ENCODE measurements at places on chromosomes 6 and 20. TPM values are rescaled to one million over a fixed set of nuclear protein-coding genes. Genes with fewer than 3 reads are reported as not detected.

SLC32A1 gene
- total RNA-seq: not detected

PI16 gene
- total RNA-seq: not detected

COL21A1 gene
- total RNA-seq: 5.4 TPM

SAMD5 gene
- total RNA-seq: 2.3 TPM

CCN5 gene
- total RNA-seq: 0.93 TPM

CAGE1 gene
- total RNA-seq: 0.47 TPM

- DNase-seq: no peak
Measured at GRCh38 chr20:14778875-14779274, 441.5 kb upstream of the FLRT3 start.

DNA sequence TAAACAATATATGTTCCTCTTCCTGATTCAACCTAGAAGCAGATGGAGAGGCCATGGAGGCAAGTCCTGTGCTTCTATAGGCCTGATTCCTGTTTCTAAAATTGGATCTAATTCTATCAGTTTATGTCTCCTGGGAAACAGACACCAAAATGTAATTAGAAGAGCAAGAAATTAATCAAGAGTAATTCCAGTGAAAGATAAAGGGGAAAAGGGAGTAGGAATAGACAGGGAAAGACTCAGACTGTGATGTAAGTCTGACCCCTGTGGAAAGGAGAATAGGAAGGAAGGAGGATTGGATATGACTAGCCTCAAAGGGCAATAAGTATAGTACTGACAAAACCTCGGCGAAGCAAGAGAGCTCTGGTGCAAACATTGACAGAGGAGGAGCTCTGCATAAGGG, 33.9 kb upstream of the FBXO30 start:
- DNase-seq: no peak
